Activated CD8-positive, alpha-beta memory T cell treated with anti-CD3 and anti-CD28 coated beads for 48 hours (primary cell): ENCODE measurements at places on chromosomes 13 and 19.

DNA sequence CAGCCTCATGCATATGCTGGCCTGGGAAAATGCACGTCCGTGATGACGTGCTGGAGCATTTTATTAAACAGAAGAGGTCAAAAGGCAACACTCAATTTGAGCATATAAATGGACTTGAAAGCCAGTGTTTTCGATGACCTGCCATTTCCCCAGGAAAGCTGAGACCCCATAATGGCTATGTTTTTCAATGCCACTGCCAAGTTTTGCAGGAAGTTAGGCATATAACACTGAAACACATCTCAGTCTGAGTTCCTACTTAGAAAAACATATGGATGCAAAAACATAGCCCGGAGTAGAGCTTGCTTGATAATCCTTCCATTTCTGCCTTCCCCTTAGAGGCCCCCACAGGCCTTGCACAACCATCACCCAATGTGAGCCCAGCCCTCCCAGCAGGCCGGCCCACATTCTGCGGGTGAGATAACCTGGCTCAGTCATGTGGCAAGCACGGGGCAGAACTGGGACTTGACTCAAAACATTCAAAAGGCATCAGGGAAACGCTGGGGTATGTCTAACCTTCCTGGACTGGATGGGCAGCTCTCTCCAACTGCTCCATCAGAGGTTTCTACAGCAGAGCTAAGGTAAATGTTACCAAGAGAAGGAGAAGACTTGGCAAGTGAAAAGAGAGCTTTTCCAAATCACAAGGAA, 24.9 kb downstream of the EPS15L1 start:
- peak; percentile 23 for DNase-seq

DNA sequence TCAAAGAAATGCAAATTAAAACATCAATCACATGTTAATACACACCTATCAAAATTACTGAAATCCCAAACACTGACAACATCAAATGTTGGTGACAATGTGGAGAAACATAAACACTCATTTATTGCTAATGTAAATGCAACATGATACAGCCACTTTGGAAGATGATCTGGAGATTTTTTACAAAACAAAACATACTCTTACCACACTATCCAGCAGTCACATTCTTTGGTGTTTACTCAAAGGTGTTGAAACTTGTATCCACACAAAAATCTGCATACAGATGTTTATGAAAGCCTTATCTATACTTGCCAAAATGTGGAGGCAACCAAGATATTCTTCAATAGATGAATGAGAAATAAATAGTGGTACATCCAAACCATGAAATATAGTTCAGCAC, 1219.5 kb upstream of the PCDH20 start:
- no peak for DNase-seq

DNA sequence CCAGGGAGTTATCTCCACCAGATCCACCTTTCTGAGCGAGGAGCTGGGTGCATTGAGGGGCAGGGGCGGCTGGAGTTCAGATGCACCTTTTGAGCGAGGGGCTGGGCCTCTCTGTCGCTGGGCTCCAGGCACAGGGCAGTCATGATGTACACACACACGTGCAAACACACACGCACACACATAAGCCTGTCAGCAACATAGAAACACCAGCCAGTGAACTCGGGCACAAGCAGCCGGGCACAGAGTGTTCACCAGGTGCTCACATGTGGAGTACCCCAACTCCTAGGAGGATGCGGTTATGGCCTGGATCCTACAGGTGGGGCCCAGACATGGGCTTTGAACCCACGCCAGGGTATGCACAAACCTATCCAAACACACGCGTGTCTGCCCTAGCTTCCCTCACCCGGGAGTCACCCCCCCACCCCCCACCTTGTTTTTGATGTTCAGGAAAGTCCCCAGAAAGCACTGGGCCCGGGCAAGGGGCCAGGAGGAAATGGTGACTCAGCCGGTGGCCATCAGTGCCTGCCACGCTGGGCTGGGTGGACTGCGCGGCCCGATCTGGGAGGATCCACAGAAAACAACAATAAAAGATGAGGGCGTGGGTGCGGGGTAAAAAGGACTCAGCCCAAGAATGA, 13.3 kb downstream of the ARRDC2 start:
- no peak for DNase-seq

DNA sequence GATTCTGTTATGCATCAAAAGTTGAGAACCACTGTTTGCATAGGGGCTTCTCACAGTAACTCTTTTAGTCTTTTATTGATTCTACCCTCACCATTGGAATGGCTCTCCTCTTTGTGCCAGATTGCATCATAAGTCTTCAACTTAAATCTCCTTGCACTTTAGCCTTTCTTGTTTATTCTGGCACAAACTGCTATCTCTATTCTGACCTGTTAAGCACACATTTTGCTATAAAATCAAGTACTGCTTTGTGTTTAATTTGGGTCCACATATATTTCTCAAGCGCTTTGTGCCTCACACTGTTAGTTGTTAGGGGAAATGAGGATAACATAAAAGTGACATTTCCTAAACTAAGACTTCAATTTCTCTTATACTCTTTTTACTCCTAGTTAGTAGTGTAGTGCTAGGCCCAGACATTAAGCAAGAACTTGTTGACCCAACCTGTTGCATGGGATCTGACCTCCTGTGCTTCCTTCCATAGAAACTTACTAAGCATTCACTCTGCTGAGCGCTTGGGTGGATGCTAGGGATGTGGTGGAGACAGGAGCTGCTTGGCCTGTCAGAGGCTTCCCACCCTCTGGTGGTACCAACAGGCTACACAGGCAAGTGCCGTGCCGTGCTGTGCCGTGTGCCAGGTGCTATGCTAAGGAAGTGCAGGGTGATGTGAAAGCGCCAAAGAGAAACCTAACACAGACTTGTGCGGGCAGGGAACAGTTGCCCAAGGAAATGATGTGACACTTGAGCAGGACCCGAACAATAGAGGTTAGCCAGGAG, 1.2 kb downstream of the UTP14C start:
- DNase-seq, result no peak

DNA sequence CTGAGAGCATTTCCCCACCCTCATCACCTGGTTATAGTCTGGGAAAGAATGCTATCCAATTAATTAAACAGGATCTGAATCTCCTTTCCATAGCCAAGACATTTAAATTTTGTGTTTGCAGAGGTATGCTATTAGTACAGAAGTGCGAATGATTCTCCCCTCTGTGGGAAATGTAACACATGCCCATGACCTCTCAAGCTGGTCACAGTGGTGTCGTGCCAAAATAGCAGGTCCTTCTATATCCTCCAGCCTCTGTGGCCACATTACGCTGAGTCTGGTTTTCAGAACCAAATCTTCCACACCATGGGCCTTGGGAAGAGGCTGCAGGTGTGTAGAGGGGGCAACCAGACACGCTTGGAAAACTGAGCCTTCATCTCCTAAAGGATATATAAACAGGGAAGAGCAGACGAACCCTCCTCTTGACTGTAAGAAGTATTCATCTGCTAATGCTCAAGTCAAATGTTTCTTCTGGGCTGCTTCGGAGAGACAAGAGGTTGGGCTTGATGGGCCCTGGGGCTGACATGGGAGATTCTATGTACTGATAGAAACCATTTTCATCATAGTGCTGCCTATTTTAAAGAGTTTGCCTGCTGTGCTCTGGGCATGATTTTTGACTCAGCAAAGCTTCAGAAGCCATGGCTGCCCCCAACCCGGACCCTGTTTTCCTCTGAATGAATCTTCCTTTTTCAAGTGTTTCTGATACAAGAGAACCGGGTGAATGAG, 197.6 kb downstream of the DNAJC15 start:
- no peak for DNase-seq

DNA sequence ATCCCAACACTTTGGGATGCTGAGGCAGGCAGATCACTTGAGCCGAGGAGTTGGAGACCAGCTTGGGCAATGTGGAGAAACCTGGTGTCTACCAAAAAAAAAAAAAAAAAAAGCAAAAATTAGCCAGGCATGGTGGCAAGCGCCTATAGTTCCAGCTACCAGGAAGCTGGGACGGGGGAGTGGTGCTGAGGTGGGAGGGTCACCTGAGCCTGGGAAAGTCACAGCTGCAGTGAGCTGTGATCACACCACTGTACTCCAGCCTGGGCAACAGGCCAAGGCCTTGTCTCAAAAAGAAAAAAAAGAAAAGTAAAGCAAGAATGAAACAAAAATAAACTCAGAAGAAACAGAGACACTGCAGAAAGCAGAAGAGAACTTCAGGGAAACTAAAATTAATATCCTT, 31.6 kb downstream of the MTRF1 start:
- DNase-seq, result no peak

DNA sequence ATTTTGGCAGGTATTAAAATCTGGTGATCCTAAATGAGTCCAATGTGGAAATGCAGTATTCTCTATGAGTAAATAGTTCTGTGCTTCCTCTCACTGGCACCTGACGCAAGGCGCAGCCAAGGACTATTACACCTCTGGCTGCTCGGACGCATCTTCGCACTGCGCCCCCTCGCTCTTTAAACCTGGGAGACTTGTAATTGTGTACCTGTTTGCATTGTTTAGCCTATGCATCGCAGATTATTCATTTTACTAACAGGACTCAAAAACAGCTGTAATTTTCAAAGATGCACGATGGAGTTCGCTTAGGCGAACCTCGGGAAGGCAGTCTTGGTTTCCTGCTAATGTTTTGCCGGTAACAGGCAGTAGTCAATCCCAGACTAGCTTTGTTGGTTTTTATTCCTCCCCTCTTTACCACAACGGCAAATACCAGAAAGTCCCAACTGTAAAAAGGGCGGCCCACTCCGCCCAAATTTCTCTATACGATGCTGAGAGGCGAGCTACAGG, 113.2 kb downstream of the KCNRG start:
- no peak for DNase-seq

- DNase-seq, result no peak
These were observed 52.5 kb downstream of the FLT3 start for GRCh38 chr13:28047757-28048388.
